ENCODE measurements at places on chromosomes 11 and 22. TPM values are rescaled to one million over a fixed set of nuclear protein-coding genes. Genes with fewer than 3 reads are reported as not detected.

The GAS2 gene
- total RNA-seq = 3.1 TPM

DNA sequence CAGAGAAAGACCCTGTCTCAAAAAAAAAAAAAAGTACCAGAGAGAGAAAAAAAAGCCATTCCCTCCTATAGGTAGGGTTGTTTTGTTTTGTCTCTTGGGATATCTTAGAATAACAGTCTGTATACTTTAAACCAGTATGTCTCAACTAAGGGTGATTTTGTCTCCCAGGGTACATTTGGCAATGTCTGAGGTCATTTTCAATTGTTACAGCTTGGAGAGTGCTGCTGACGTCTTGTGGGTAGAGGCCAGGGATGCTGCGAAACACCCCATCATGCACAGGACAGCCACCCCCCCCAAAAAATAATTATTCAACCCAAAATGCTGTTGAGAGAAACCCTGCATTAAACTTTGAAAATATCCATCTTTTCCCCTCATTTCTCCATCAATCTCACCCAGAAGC, 56.1 kb upstream of the CRTAM start:
- no peak for DNase-seq

DNA sequence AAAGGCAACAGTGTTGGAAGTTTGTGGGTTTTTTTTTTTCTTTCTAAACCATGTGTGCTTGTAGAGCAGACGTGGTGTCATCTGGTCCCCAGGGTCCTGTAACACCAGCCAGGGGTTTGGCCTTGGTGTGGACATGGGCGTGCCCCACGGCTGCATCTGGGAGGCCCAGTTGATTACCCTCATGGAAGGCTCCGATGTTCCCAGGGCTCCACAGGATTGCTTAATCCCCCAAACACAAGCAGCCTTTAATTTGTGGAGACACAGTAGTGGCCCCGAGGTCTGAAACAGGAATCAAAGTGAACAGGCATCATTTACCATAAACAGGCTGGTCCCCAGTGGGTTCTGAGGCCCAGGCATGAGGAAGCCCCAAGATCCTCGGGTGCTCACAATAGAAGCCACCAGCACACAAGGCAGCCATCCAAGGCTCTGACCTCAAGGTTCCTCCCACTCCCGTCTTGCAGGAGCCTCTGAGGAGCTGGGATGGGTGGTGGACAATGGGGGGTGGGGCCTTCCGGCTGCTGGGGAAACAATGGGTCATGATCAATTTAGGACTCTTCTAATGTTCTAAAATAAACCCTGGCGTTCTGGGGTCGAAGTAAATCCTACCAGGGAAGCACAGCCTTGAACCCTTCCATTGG, 115.0 kb upstream of the CD82 start:
- DNase-seq = no peak

GRCh38 chr22:32211011-32211410, 6.1 kb upstream of the RFPL2 start:
- no peak for DNase-seq

DNA sequence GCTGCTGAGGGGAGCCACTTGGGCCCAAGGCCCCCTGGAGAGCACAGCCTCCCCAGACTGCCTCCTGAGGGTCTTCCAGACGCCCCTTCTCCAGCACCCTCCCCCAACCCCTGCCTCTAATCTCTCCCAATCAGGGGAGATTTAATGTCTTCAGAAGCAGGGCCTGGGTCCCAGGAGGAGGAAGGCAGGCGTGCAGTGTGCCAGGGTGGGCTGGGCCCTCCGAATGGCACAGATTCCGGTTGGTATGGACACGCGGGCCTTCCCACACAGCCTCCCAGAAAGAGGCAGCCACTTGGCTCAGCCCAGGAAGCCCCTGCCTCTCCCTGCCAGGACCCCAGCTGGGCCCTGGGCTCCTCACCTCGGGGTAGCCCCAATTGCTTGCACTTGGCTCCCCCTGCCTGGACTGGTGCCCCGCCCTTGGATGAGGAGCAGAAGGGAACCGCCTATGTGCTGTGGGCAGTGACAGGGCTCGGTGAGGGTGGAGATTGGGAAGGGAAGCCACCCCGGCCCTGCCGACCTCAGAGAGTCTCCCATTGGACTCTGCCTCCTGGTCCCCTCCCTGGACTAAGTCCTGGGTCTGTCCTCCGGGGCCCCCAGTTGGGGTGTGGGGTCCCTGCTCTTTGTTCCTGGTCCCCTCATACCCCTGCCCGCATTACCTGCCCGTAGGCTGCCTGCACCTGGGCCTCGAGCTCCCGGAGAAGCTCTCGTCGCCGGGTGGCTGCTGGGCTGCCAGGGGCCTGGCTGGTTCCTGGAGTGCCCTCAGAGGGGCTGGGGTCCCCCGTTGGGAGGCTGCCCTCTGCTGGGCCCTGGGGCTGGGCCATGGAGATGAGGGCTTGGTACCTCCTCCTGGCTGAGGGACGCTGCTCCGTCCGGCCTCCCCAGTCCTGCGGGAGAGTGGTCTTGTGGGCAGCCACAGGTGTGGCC, 572 bp upstream of the CABP2 start:
- DNase-seq = no peak

DNA sequence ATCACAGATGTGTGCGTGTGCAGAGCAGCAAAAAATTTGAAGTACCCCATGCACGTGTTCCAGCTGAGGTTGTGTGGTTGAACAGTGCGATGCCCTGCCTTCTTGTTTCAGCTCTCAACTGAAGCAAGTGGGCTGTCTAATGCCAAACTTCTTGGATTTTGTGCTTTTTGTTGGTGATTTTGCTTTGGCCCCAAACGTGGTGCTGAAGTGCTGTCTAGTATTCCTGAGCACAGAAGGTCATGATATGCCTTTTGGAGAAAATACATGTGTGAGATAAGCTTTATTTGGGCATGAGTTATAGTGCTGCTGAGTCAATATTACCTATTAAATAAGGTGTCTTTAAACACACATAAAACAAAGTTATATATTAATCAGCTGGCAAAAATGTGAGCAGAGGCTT, 14.1 kb downstream of the YDJC start:
- no peak for DNase-seq

DNA sequence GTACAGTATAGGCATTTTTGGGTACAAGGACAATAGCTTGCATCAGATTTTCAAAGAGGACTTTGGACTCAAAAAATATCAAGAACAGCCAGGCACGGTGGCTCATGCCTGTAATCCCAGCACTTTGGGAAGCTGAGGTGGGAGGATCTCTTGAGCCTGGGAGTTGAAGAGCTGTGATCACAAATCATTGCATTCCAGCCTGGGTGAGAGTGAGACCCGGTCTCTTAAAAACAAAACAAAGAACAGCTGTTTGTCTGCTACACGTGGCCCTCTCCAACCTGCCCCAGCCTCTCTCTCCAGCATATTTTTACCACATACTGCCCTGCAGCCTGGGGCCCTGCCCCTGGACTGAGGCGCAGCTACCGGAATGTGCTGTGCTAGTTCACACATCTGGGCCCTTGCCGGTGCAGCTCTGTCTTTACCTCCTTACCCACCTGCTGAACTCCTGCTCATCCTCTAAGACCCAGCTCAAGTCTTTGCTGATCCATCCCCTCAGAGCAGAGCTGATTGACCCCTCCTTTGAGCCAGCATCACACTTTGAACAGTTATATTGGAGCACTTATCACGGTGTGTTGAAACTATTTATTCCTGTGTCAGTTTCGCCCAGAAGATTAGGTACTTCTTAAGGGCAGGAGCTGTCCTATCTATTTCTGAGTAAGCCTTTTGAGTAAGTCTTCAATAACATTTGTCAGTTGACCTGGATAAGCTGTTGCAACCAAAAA, 29.4 kb downstream of the GRIK4 start:
- no peak for DNase-seq

- DNase-seq = no peak
Observed at GRCh38 chr11:9899676-9900075, 235.8 kb downstream of the SWAP70 start.

DNA sequence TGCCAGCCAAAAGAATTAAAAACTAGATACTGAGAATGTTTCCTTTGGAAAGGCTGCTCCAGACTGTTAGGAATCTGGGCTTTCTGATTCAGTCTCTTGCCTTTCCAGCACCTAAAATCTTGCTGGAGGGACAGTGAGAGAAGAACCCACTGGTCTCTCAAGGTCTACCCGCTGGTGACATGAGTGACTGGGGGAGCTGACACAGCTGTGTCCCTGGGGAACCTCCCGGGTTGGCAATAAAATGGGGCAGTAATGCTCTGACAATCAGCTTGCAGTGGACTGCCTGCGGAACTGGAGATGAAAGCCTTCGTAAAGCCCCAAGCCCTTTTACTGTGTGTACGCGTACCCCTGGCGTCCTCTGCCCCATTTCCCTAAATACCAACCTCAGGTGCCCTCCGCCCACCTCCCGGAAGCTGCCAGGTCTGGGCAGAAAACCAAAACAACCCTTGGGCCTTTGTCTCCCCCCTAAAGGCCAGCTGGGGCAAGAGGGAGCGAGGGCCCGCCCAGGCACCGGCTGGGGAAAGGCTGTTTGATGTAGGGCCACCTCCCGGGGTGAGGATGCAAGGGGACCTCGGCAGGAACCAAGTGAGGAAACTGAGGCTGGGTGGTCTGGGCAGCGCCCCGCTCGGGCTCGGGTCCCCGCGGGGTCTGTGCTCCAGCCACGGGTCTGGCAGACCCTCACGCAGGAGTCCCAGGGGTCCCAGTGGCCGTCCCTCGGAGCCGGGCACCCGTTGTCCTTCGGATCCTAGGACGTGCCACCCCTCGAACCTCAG, 741 bp downstream of the CARS1 start:
- no peak for DNase-seq

GRCh38 chr11:4804280-4804679, at the start of gene OR52R1:
Gene OR52R1 (minus strand): TSS chr11:4804380. CDS start chr11:4804380, 0 bp downstream.
- DNase-seq = no peak

The MFRP gene
- not detected for total RNA-seq

The OR8G1 gene
- total RNA-seq = not detected

DNA sequence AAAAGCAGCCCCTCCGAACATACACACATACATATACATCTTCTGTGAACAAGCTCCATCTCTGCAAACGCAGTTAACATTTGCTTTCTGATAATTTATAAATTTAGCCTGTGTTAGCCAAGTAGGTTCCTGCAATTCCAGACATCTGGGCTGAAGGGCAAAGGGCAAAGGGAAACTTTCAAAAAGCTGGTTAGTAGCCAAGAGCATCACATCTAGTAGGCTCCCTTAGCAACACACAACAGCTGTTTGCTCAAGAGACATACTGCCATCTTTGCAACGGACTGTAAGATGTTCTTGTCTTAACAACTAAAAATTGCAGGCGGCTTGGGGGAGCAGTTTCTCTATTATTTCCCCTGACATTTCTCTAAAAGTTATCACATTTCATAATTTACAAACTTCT, 134.9 kb downstream of the RBFOX2 start:
- DNase-seq = no peak

The TRPM5 gene
- 0.09 TPM for total RNA-seq

DNA sequence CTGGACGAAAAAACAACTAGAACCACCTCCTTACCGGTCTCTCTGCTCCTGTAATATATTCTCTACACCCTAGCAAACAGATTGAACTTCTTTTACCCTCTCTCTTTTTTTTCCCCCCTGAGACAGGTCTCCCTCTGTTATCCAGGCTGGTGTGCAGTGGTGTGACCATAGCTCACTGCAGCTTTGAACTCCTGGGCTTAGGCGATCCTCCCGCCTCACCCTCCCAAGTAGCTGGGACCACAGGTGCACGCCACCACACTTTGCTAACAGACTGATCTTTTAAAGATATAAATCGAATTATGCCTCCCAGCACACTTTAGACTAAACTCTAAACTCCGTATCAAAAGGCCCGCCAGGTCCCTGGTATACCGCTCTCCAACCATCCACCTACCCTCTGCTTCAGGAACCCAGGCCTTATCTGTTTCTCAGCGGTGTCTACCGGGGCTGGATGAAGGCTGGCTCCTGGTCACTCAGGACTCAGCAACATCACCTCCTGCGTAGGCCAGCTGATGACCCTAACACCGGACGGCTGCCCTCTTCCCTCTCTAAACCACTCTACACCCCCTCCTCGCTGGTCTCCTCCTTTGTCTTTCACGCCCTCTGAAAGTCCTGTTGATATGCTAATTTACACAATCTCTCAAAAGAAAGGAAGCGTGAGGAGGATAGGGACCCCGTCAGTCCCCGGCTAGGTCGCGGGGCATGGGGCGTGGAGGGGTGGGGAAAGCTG, 745 bp downstream of the C22orf39 start:
- DNase-seq = no peak

The WT1 gene
- 0.94 TPM for total RNA-seq

GRCh38 chr11:26350002-26350401, 18.1 kb downstream of the ANO3 start:
- no peak for DNase-seq

DNA sequence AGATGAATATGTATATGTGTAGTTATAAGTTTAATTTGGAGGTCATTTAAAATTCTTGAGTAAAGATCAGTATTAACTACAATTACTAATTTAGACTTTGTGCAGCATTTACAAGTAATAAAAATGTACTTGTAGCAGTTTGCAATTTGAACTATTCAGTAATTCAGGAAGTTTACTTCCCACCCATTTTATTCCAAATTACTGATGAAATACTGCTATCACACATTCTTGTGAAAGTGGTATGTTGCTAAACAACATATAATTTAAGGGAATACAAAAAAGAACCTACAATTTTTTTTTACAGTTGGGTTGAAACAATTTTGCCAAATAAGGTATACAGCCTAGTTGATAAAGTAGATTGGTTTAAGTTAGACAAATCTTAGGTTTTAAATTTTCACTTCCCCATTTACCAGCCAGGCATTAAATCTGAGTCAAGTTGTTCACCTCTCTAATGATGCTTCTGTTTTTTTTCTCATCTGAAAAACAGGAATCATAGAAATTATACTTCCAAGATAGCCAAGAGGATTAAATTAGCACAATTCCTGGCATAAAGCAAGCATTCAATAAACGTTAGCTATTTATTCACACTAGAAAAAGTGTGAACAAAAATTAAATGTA, 45.3 kb downstream of the ZBTB44 start:
- DNase-seq = no peak

GRCh38 chr11:17197431-17197898, 10.3 kb downstream of the PIK3C2A start:
- no peak for DNase-seq

DNA sequence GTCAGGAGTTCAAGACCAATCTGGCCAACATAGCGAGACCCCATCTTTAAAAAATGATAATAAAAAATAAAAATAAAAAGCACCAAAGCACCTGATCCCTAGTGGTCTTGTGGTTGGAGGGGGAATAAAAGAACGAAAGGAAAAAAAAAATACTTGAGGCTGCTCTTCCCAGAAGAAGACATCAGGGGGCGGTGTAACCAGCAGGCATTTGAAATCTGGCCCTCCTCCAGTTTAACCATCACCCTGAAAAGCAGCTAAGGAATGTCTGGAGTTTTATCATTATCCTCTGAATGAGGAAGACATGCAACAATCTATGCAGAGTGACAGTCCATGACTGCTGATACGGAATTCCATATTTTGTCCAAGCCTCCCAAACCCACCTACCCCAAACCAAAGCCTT, 5.6 kb upstream of the KCTD17 start:
- DNase-seq = no peak

Measured in thymus (tissue), 14 donors.